ENCODE measurements at places on chromosomes 5 and 9.

DNA sequence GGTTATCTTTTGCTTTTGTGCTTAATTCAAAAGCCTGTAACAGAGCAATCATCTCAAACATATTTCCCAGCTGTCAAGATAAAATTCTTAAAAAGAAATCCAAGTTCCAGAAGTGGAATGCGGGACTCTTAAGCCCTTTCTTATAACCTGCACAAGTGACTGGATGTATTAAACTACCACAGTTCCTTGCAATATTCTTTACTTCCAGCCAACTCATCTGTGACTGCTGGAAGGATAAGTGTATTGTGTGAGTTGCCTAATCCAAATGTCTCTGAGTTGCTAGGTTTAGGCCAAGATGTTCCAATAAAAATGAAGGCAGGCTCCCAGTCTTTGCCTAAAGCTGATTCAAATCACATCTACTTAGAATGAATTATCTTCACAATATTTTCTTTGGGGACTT, 159.2 kb upstream of the SLC24A2 start:
- no peak for DNase-seq

GRCh38 chr5:127031147-127031862, 947 bp upstream of the MARCHF3 start:
- peak; percentile 53 for DNase-seq

- no peak for DNase-seq
These were observed 414.2 kb downstream of the ZNF608 start for GRCh38 chr5:124332273-124332672.

- no peak for DNase-seq
These were observed 197.4 kb downstream of the WDR70 start for GRCh38 chr5:37576552-37576951.

DNA sequence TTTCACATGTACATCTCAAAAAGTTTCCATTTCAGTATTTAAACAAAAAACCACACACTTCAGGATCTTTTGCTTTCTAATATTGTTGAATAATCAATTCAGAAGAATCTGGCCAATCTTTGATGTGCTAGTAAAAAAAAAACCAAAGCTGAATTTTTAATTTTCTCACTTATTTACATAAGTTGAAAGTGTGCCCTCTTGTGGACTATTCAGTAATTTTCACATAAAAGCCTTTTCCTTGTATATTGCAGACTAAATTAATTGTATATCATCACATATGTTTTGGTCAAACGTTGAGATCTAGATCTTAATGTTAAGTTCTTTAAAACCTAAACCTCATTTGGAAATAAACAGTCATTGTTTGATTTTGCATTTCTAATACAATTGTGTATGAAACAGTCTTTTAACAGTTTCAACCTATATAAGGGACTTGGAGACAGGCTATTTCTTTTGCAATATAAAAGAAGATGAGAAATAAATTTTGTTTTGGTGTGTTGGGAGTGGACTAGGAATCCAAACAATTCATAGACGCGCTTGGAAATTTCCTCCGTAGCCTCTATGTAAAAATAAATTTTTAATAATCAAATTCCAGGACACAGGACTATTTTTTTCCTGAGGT, 68.1 kb downstream of the NIPBL start:
- DNase-seq, result no peak

DNA sequence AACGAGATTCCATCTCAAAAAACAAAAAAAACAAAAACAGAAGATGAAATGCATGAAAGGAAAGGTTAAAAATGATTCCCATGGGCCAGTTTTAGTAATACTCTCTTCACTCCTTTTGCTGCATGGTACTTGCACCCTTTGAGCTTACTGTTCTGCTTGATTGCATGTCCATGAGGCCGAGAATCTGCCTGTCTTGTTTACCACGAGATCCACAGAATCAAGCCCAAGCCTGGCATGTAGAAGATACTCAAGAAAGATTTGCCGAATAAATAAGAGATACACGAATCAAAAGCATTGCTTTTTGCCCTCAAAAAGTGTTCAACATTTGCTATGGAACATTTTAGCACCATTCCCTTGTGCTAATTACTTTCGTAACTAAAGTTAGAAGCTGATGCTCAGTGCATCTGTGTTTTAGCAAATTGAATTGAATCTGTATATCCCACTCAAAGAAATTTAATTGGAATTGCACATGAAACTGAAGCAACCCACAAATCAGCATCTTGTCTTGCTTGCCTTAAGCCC, 1.1 kb downstream of the FAXDC2 start:
- DNase-seq, result no peak

- no peak for DNase-seq
These were observed 27.7 kb downstream of the RANBP3L start for GRCh38 chr5:36273809-36274526.

DNA sequence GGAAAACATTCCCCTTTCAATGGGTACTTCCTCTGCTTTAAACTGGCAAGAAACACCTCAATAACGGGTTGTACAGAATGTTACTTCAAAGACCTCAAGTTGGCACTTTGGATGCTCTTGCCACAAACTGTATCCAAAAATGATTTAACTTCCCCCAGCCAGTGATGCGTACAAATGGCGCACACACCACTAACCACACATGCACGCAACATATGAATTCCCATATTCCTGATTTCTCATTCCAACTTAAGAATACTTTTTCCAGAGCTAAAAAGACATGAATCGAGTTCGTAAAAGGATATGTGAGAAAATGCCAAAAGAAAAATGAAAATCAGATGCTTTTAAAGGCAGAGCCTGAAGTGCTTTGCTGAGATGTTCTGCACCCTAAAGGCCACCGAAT, 388.0 kb upstream of the PIK3R1 start:
- no peak for DNase-seq

DNA sequence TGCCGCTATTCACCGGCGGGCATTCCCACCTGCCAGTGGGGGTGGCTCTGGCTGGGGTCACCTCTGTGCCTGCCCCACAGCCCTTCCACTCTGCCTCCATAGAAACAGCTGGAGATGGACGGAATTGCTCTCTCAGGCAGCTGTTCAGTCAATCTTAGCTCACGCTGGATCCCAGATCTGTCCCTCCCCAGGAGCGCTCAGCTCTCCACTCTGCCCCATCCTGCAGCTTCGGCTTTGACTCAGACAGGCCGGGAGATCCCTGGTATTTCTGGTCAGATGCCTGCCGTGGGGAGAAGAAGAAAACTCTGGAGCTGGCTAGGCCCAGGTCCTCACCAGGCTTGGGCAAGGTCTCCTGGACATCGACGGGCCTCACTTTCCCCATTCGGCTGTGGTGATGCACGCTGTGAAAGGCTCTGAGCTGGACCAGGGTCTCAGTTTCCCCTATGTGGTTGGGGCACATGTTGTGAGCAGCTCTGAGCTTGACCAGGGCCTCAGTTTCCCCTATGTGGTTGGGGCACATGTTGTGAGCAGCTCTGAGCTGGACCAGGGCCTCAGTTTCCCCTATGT, 7.6 kb upstream of the SLC9A3 start:
- no peak for DNase-seq

- DNase-seq, result no peak
These were observed 109.1 kb upstream of the CTNND2 start for GRCh38 chr5:12013351-12013750.

GRCh38 chr5:53110156-53110555, 599 bp upstream of the MOCS2 start:
- DNase-seq, result no peak

DNA sequence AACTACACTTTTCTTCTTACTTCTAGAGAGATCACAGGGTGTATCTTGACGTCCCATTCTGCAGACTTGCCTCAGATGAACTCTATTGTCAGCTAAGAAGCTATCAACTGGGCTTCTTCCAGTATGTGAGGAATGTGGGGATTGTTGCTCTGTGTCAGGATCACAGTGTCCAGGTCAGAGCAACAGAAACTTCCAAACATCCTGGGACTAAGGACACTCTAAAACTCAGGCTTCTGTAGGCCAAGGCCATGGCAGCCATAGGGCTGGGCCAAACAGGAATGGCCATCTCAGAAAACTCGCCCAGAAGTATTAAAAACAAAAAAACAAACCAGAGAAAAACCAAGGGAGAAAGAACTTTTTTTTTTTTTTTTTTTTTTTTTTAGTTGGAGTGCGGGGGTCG, 210.0 kb upstream of the CLINT1 start:
- DNase-seq, result no peak

DNA sequence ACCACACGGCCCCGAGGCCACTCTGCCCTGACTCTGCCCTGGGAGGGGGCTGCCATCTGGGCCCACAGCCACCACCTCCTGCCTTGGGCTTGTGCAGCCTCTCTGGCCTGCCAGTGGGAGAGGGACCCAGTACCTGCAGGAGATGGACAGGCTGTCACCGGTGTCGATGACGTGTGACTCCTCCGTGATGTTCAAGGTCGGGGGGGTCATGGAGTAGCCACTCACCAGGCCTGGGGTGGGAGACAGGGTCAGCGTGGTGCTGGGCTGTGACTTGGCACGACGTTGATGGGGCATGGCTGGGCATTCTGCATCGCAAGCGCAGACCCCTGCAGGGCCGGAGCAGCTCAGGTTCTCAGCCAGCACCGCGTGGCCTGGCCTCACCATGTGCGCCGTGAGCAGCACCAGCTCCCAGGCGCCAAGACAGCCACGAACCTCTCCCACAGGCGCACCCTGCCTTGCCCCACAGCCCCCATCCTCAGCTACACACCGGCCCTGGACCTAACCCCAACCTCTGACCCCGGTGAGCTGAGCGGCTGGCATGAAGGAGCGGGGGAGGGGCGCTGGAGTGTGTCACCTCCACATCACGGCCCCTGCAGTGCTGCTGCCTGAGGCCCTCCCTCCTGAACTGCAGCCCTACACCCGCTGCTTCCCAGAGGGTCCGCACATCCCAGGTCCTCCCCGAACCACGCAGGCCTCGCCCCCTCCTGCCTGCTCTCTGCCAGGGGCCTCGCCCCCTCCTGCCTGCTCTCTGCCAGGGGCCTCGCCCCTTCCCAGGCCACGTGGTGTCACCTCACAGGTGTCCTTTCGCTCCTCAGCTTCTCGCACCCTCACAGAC, 17.6 kb downstream of the FLT4 start:
- no peak for DNase-seq

DNA sequence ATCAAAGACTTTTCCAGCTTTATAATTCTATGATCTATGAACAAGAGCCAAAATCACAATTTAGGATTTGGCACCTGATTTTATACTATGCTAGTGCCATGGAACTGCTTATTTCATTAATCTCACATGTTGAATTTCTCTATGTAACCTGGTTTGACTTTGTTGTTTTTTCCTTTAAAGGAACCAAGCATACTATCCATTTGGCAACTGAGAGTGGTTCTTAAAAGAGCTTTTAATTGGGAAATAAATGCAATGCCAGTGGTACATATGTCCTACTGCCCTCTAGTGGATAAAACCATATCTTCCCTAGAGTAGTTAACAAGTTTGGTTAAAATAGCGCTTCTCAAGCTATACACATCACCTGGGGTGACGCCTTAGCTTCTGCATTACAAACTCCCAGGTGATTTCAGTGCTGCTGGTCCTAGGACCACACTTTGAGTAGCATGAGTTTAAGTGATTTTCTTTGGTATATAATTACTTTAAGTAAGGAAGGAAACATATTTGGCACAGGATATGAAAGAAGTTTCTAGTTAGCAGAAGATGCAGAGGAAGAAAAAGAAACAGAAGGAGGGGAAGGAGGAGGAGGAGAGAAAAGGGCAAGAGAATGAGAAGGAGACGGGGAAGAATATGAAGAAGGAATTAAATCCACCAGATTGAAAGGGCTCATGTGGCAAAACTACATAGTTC, 56.8 kb downstream of the FGF10 start:
- no peak for DNase-seq
